Stimulated activated CD4-positive, alpha-beta T cell treated with anti-CD3 and anti-CD28 coated beads, Interleukin-4, amount 100 ng/mL, for 48 hours (primary cell): ENCODE measurements at places on chromosomes 7 and 10.

- DNase-seq = no peak
Observed at GRCh38 chr10:8060010-8060703, 5.7 kb downstream of the GATA3 start.

- DNase-seq = no peak
Observed at GRCh38 chr7:14839307-14839706, 63.2 kb downstream of the DGKB start.

DNA sequence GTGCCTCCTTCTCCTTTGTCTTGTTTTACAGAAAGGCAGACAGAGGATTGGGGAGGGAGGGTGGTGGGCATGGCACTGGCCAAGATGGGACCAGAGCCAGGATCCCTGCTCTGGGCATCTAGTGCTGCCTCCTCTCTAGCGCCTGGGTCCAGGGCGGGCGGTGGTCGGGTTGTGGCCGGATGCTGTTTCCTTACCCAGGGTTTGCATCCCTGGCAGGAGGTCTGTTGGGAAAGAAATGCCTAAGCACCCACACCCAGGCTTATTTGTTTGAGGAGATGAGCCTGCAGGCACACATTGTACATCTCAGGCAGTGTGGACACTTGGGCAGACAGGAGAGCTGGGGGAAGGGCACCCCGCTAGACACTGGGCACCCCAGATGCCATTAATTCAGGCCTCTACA, 102.3 kb upstream of the PCBD1 start:
- no peak for DNase-seq

DNA sequence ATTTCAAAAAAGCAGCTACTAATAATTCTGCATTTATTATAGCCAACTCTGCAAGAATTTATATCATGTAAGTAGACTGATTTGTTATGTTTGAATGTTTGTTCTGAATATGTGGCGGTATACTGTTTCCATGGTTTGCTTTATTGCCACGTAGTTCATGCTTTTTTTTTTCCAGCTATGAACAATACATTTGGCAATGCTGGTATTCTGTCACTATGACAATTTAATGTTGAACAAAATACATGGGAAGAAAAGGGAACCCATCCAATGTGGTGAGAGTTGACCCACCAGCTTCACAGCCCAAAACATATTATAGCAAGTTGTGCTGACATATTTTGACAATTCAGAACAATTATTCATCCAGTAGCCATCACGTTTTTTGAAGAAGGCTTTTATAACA, 145.6 kb downstream of the CCDC71L start:
- no peak for DNase-seq

- DNase-seq = no peak
Observed at GRCh38 chr10:95286707-95287106, 4.1 kb downstream of the PDLIM1 start.

GRCh38 chr10:117167789-117168674, 29.3 kb upstream of the KCNK18 start:
- DNase-seq = peak; percentile 61
